ENCODE measurements at places on chromosomes 5 and 9. TPM values are rescaled to one million over a fixed set of nuclear protein-coding genes. Genes with fewer than 3 reads are reported as not detected.

GRCh38 chr5:98714710-98715288 lies 58.7 kb upstream of the RGMB start:
- DNase-seq: no peak

DNA sequence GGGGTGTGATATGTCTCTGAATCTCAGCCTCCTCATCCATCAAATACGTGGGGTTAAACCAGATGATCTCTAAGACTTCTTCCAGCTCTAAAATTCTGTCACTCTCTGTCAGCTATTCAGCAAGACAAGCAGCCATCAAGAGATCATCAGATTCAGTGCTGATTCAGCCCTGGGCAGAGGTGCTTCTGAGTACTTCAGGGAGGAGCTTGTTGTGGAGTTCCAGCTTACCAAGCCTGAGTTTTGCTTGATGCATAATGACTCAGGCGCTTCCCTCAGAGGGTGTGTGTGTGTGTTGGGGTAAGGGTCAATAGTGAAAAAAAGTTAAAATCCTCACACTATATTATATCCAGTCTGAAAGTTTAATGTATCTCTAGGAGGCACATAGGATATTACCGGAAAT lies 29.6 kb upstream of the TAF1L start:
- no peak for DNase-seq

GRCh38 chr9:94648185-94648584 lies 8.9 kb upstream of the FBP1 start:
- no peak for DNase-seq

GRCh38 chr9:4804531-4805016 lies 11.8 kb downstream of the RCL1 start:
- DNase-seq: no peak

LRRTM2 gene
- 3.6 TPM for total RNA-seq

ENTPD8 gene
- total RNA-seq: not detected

All from fibroblast of the aortic adventitia (primary cell).